ENCODE measurements at places on chromosomes 16 and 17. TPM values are rescaled to one million over a fixed set of nuclear protein-coding genes. Genes with fewer than 3 reads are reported as not detected.
A peak's percentile ranks its signal among the peaks of the same experiment; 100 is the strongest.

- H3K36me3 ChIP-seq = peaks cover 4% of the 10 kb centered on the region
- peaks cover 16% of the 10 kb centered on the region for H3K4me1 ChIP-seq
- no peaks in the 10 kb centered on the region for H3K27me3 ChIP-seq
These were observed 381 bp downstream of the CTNS start for GRCh38 chr17:3636908-3637373.

DNA sequence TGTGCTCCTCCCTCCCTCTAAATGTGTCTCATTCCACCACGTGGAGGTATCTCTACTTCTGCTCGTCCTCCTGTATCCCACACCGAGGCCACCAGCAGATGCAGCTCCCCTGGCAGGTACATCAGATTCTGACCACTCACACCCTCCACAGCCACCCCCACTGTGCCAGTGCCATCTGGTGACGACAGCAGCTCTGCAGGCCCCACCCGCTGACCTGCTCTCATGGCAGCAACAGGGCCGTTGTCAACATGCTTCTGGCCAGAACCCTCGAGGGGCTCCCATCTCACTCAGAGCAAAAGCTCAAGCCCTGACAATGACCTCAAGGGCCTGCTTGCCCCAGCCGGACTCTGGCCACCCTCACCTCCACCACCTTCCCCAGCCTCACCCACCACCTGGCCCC is 93.4 kb downstream of the AMFR start:
- no peaks in the 10 kb centered on the region for H3K27me3 ChIP-seq
- no peak overlapping the region for H3K27ac ChIP-seq
- no peaks in the 10 kb centered on the region for H3K4me1 ChIP-seq
- no peak overlapping the region for H3K4me3 ChIP-seq

DNA sequence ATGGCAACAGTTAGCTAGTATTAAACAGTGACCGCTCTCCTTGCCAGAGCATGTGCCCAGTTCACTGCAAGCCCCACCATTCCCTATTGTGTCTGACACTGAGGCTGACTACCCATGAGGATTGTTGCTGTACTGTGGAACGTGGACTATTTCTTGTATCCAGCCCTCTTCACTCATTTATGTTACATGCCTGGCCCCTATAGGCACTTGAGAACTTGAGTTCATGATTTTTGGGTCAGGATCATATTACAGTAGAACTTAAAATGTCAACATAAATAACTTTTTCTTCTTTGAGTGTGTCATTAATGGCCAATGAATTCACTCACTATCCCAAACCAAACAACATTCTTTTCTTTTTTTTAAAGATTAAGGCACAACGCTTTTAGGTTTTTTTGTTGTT is 55.7 kb downstream of the LYRM1 start:
- no peak for DNase-seq
- H3K4me3 ChIP-seq = no peak overlapping the region
- H3K4me1 ChIP-seq = no peaks in the 10 kb centered on the region
- H3K27ac ChIP-seq = no peak overlapping the region

GRCh38 chr17:30961209-30962188 is 9.3 kb upstream of the RNF135 start:
- no peaks in the 10 kb centered on the region for H3K27me3 ChIP-seq
- DNase-seq = no peak
- H3K27ac ChIP-seq = peak overlapping the region; percentile 86

CCDC144A gene
- 1.7 TPM for total RNA-seq

TTC19 gene
- total RNA-seq = 37.1 TPM
